HFFc6 (cell line): ENCODE measurements at places on chromosomes 1 and 21. TPM values are rescaled to one million over a fixed set of nuclear protein-coding genes. Genes with fewer than 3 reads are reported as not detected.

Gene BRINP3
- not detected in 3 replicates for total RNA-seq

- DNase-seq, result peak; percentile 87
Measured at GRCh38 chr21:38303300-38303699, 46.5 kb downstream of the KCNJ15 start.

GRCh38 chr1:229136822-229137221, 134.1 kb upstream of the RAB4A start:
- DNase-seq, result no peak

GRCh38 chr1:192418552-192419285, 101.9 kb downstream of the RGS21 start:
- no peak for DNase-seq

GRCh38 chr1:180155182-180155682, 563 bp downstream of the QSOX1 start:
- no peak for DNase-seq
